ENCODE measurements at places on chromosomes 3 and 15.
A peak's percentile ranks its signal among the peaks of the same experiment; 100 is the strongest.

GRCh38 chr3:126309861-126310655 is 47.1 kb downstream of the KLF15 start:
- no peaks in the 10 kb centered on the region for H3K4me1 ChIP-seq
- H3K36me3 ChIP-seq, result no peaks in the 10 kb centered on the region

DNA sequence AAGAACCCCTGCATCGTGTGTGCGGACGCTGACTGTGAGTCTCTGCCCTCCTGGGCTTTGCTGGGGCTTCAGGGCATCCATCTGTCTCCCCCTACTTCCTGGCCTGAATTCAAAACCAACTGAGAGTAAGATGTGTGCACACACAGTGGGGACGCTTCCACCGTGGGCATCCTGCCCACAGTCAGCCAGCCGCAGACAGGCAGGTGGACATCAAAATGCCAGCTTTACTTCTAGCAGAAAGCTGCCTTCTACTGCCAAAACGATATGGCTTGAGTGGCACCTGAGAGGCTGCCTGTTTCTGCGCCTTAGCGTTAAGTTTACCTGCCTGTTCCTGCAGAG is 18.5 kb downstream of the ALDH1A3 start:
- peaks cover 9% of the 10 kb centered on the region for H3K27me3 ChIP-seq
- H3K4me3 ChIP-seq, result no peak overlapping the region
- no peak for DNase-seq
- no peaks in the 10 kb centered on the region for H3K4me1 ChIP-seq

DNA sequence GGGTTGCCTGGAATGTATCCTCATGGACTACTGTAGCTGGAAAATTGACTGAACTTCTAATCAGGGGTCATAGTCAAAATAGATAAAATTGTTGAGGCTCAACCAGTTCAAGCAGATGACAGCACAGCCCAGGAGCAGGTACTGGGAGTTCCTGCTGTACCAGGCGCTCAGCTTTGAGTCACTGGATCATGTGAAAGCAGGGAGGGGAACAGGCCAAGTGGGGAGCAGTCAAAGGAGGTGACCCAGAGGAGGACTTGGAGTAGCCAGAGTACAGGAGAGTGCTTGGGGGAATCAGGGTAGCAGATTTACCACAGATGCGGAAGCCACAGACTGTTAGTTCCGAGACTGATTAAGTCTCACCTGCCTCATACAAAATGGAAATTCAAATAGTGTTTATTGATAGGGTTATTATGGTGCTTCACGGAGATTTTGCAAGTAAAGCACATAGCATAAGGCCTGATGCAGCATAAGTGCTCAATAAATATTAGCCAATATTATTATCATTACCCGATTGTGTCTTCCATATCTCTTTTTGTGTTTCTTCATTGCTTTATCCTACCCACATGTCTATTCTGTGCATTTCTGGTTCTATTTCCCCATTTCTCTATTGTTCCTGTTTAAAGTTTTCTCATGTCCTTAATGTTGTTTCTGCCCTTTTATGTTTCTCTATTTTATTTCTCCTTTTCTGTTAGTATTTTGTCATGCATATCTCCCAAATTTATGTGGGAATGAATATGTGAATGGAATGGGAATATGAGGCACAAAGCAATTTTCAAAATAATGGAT is 369.2 kb upstream of the MCTP2 start:
- no peak for DNase-seq
- no peaks in the 10 kb centered on the region for H3K27me3 ChIP-seq
- H3K4me3 ChIP-seq, result no peak overlapping the region
- no peak overlapping the region for H3K27ac ChIP-seq
- H3K4me1 ChIP-seq, result peaks cover 3% of the 10 kb centered on the region

DNA sequence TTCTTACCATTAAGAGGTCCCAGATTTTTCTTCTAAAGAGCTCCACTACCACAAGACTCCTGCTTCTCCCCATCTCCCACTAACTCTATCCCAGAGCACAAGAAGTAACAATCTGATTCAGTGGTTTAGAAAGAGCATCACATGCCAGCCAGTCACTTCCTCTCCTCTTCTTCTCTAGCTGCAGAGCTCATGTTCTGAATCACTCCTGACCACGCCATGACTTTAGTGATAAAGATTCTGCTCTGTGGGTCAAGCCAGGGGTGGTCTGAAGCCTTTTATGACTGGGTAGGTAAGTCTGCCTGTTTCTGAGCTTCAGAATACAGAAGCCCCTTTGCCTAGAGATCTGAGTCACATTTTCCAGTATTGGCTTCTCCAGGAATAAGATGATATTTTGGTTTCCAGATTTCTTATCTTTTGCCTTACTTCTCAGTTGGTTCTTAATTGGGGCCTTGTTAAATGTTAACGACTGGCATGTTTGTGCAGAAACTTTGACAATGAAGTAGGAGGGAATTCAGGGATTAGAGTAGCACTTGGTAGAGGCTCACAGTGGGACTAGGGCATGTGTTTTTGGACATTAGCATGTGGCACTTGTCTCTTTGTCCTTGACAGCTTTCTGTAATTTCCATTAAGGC is 27.6 kb upstream of the ADAMTSL3 start:
- H3K4me1 ChIP-seq, result no peaks in the 10 kb centered on the region
- no peaks in the 10 kb centered on the region for H3K36me3 ChIP-seq
- H3K4me3 ChIP-seq, result no peak overlapping the region
- H3K27me3 ChIP-seq, result no peaks in the 10 kb centered on the region
- H3K27ac ChIP-seq, result no peak overlapping the region
- no peak for DNase-seq

DNA sequence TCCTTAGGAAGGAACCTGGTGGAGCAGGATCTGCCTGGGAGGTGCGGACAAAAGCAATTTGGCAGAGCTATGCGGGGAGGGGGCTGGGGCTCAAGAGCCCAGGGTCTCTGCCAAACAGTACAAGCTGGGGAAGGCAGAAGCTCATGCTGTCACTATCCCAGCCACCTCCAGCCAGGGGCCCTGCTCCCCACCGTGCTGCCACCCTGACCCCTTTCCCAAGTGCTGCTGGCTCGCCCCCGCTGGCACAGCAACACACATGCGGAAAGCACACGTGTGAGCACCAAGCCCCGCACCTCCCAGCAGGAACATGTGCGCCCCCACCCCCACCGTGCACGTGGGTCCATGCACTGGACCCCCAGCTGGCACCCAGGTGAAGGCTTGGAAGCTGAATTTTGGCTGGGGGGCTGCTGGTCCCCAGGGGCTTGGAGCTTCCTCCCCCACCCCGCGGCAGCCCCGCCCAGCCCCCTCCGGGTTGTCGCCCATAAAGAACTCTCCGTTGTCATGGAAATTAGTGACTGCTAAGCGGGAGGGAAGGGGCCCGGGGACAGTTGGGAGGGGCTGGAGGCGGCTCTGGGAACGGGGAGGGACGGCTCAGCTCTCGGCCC is 742 bp downstream of the CAMKV start:
- H3K4me3 ChIP-seq, result peak overlapping the region; percentile 43
- H3K27ac ChIP-seq, result no peak overlapping the region
- no peak for DNase-seq
- no peaks in the 10 kb centered on the region for H3K36me3 ChIP-seq

- H3K4me1 ChIP-seq, result no peaks in the 10 kb centered on the region
- H3K36me3 ChIP-seq, result no peaks in the 10 kb centered on the region
- no peak overlapping the region for H3K4me3 ChIP-seq
- no peak for DNase-seq
These were observed 76.3 kb upstream of the FAM98B start for GRCh38 chr15:38377636-38378035.

DNA sequence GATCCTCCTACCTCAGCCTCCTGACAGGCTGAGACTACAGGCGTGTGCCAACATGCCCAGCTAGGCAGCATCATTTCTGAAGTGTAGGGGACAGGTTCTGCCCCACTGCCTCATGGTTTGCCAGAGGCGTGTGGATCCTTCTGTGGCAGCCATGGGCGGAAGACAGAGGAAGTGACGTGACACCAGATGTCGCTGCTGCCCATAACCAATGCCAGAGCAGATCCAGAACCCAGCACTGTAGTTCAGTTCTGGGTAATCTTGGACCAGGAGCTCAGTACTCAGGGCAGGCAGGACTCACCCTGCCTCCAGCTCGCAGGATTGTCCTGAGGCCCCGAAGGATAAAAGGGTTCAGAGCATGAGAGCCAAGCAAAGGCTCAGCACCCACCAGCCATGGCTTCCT is 8.2 kb downstream of the RBPMS2 start:
- no peak overlapping the region for H3K4me3 ChIP-seq
- H3K27ac ChIP-seq, result no peak overlapping the region

DNA sequence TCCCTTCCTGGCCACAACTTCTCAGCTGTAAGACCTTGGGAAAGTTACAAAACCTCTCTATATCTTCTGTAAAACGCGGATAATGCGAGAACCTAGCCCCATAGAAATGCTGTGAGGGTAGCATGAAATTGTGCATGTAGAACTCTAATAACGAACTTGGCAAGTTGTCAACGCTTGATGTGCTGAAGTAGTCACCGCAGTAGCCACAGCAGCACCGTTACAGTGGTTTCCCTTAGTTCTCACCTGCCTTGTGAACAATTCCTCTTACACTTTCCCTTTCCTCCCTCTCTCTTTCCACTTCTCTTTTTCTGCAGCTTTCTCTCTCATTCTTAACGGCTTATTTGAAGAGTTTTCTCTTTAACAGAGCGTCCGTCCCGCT is 447 bp upstream of the SHQ1 start:
- no peaks in the 10 kb centered on the region for H3K36me3 ChIP-seq
- peak; percentile 77 for DNase-seq
- no peaks in the 10 kb centered on the region for H3K27me3 ChIP-seq
- H3K4me1 ChIP-seq, result peaks cover 24% of the 10 kb centered on the region

GRCh38 chr3:187994221-187995042 is 159.5 kb upstream of the LPP start:
- H3K36me3 ChIP-seq, result no peaks in the 10 kb centered on the region
- H3K4me3 ChIP-seq, result no peak overlapping the region
- H3K27ac ChIP-seq, result peak overlapping the region; percentile 12
- no peak for DNase-seq
- H3K4me1 ChIP-seq, result peaks cover 46% of the 10 kb centered on the region
- H3K27me3 ChIP-seq, result no peaks in the 10 kb centered on the region

DNA sequence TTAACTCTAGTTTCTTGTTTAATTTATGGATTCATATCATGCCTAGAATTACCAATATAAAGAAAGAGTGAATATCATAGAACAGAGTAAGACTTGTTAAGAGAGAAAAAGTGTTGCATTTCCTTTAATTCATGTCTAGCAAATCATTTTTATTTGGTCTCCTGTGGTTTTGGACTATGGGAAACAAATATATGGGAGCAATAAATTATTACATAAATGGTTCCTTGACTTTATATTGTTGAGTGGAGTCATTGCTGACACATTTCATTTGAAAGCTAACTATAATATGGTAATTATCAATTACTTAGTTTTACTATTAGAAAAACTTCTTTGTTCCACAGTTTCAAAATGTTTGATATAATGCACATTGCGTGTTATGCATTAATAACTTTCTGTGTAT is 144.7 kb upstream of the CGNL1 start:
- no peak overlapping the region for H3K4me3 ChIP-seq
- DNase-seq, result no peak
- H3K4me1 ChIP-seq, result no peaks in the 10 kb centered on the region
- H3K36me3 ChIP-seq, result peaks cover 38% of the 10 kb centered on the region
- no peak overlapping the region for H3K27ac ChIP-seq

Data from CD4-positive, alpha-beta T cell (primary cell).